ENCODE measurements at places on chromosomes 1 and 21. TPM values are rescaled to one million over a fixed set of nuclear protein-coding genes. Genes with fewer than 3 reads are reported as not detected.
A peak's percentile ranks its signal among the peaks of the same experiment; 100 is the strongest.

The SPATA17 gene
- total RNA-seq: 8.9 TPM

GRCh38 chr1:188062456-188062855 is 1233.7 kb downstream of the PLA2G4A start:
- DNase-seq: no peak

GRCh38 chr21:8992731-8993174 is 1528.6 kb upstream of the TPTE start:
- no peak for DNase-seq

DNA sequence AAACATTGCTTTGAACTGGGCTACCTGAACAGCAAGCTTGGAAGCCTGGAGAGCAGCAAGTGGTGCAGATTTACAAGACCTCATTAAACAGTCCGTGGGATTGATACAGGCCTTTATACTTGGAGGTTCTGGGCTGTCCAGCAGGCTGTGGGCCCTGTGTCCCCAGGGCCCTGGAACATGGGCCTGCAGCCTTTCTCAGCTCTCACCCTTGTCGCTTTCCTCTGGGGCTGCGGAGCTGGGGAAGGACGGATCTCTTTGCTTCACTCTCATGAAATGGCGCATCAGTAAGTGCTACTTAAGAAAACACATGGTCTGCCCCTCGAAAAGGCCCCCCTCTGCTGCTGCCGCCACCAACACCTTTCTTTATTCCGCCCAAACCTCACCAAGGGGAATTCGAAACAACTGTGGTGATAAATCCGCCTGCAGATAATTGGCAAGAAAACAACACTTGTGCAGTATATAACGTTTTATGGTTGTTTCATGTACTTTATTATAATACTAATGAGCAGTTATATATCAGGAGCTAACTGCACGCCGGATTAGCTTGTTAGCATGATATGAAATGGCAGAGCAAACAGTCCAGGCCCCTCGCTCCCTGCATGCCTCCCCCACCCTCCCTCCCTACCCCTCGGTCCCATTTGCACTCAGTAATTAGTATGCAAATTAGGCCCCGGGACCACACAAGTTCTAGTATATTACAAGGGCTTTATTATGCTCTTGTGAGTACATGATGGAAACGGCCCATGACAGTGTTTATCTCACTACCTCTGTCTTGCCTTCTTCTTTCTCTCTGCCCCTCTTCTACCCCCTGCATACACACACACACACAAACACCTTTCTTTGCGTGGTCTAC is 131.5 kb downstream of the RNF220 start:
- DNase-seq: no peak

The NBPF6 gene
- 0.94 TPM for total RNA-seq

- no peak for DNase-seq
Measured at GRCh38 chr1:33221385-33221758, 34.9 kb upstream of the ZNF362 start.

DNA sequence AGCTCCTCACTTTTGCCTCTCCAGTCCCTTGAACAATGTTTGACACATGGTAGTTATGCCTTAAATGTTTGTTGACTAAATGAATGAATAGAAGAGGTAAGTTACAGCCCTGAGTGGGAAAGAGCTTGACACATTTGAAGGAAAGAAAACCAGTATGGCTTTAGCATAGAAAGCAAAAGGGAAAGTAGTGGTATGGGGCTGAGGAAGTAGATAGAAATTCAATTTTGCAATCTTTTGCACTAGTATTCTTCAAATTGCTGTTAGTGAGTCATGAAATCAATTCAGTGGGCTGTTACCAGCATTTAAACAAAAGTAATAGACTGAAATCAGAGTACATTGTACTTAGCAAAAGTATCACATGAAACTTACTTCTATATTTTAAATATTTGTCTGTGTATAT is 21.1 kb downstream of the PLA2G4A start:
- no peak for DNase-seq

The VHLL gene
- total RNA-seq: not detected

- peak; percentile 55 for DNase-seq
Measured at GRCh38 chr1:228015276-228016180, 8.7 kb downstream of the WNT3A start.

GRCh38 chr1:60228041-60228491 is 154.5 kb upstream of the C1orf87 start:
- peak; percentile 38 for DNase-seq

The PADI1 gene
- total RNA-seq: 28.3 TPM

DNA sequence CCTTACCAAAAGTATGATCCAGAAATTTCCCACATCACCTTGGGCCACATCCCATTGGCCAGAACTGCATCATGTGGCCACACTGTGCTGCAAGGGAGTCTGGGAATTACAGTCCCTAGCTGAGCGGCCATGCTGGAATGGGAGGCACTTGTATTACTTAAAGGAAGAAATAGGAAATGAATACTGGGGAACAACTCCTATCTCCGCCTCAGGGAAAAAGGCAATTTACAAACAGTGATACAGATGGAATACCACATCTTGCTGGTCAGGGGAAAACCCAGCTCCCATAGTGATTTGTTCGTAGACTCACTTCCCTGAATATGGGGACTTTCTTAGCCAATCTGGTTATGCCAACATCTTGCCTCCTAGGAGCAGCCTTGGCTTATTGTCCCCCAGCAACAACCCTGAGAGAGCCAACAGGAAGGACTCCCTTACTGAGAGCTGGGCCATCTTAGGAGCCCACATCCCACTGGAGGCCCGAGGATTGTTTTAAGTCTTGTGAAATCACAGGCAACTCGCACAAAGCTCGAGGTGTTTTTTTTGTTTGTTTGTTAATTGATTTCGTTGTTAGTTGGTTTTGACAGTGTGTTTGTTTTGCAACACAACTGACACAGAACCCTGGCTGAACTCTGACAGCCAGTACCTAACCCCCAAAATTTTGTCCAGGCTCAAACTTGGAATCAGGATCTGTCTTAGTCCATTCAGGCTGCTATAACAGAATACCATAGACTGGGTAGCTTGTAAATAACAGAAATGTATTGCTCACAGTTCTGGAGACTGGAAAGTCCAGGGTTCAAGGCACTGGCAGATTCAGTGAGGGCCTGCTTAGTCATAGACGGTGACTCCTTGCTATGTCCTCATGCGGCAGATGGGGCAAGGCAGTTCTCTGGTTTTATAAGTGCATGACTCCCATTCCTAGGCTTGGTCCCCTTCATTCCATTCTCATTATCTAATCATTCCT is 14.9 kb downstream of the CDA start:
- DNase-seq: peak; percentile 87

DNA sequence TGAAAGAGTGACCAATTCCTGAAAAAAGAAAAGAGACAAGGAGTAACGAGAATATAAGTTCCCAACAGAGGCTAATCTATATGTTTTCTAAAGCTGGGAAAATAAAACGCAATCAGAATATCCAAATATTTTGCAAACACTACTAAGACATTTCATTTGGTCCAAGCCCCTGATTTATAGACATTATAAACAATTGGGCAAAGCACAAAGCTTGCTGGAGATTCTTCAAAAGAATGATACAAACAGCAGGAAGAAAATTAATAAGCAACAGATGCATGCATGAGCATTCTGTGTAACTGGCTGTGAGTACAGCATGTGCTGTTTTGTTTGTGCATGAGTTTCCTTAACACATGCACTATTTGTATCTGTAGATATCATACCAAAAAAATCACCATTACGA is 552.9 kb downstream of the LTN1 start:
- DNase-seq: no peak

The SPTA1 gene
- not detected for total RNA-seq

The KCNK2 gene
- total RNA-seq: 0.90 TPM

The NLRP3 gene
- total RNA-seq: not detected

DNA sequence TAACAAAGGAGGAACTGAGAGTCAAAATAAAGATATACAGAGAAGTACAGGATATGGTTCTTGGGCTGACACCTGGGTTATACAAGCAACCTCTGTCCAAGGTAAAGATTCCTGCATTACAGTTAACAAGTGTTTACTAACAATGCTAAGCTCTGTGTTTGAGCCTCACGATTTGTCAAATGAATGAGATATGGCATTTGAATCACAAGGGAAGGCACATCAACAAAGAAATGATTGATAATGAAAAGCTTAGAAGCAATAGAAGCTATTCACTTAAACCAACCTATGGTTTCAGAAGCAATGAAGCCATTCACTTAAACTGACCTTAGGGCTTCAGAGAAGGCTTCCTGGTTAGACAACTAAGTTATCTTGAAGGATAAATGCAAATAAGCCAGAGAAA is 199.5 kb downstream of the AGBL4 start:
- DNase-seq: no peak

The PRAMEF9 gene
- not detected for total RNA-seq

DNA sequence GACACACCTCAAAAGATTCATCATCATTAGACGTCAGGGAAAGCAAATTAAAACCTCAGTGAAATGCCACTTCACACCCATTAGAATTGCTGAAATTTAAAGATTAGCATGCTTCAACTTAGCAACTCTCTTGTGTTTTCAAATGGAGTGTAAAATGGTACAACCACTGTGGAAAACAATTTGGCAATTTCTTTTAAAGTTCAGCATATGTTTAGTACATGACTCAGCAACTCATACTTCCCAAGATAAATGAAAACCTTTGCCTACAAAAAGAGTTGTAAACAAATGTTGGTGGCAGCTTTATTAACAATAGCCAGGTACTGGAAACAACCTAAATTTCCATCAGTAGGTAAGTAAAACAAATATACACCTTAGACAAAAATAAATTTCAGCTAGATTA is 42.7 kb downstream of the ST3GAL3 start:
- DNase-seq: no peak

DNA sequence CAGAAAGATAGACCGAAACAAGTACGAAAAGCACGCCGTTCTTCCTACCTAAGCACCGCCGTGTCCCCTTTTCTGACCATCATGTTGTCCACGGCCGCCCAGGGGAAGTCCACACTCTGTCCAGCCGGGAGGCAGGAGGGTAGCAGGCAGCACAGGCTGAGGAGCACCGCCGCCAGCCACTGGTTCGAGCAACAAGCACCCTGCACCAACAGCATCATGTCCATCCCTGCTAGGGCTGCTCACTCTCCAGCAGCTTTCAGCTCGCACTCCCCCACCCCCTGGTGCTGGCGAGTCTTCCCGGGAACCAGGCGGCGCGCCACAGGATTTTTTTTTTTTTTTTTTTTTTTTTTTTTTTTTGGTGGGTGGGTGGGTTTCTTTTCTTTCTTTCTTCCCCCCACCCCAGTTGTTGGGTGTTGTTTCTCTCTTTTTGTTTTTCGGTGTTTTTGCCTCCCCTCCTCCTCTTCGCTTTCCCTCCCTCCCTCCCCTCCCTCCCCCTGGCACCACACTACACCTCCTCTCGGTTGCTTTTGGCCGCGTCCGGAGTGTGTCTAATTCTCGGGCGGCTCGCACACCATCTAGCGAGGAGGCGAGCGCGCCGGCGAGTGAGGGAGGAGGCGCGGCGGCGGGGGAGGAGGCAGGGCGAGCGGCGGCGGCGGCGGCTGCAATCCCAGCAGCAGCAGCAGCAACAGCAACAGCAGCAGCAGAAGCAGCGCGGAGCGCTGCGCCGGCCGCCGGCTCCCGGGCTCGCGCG is at the start of gene NEGR1:
TSS of gene NEGR1 (minus strand) at position 269 of the 751 bp plus-strand sequence.
- peak; percentile 74 for DNase-seq

GRCh38 chr1:150535511-150536287 is 13.5 kb upstream of the ADAMTSL4 start:
- DNase-seq: peak; percentile 58

- peak; percentile 90 for DNase-seq
Measured at GRCh38 chr1:39981945-39982344, 27.0 kb downstream of the MFSD2A start.

DNA sequence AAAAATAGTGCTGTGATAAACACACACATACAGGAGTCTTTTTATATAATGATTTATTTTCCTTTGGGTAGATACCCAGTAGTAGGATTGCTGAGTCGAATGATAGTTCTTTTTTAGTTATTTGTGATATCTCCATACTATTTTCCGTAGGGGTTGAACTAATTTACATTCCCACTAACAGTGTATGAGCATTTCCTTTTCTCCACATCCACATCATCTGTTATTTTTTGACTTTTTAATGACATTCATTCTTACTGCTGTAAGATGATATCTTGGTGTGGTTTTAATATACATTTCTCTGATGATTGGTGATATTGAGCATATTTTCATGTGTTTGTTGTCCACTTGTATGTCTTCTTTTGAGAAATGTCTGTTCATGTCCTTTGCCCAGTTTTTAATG is 78.3 kb downstream of the NIBAN1 start:
- DNase-seq: no peak

DNA sequence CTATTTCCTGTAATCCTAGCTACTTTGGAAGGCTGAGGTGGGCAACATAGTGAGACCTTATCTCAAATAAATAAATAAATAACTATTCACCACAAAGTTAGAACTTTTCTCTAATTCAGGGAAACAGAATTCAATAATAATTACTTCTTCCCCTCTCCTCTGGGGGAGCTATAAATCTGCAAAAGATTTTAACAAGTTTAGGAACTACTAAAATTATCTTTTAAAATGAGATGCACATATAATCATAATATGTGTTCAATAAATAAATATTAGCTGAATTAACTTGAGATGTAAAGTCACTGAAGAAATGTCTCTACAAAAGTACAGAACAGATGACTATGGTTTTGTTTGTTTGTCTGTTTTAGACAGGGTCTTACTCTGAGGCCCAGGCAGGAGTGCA is 14.1 kb downstream of the WDR47 start:
- no peak for DNase-seq

GRCh38 chr1:16082283-16083038 is 9.0 kb upstream of the FAM131C start:
- peak; percentile 67 for DNase-seq

DNA sequence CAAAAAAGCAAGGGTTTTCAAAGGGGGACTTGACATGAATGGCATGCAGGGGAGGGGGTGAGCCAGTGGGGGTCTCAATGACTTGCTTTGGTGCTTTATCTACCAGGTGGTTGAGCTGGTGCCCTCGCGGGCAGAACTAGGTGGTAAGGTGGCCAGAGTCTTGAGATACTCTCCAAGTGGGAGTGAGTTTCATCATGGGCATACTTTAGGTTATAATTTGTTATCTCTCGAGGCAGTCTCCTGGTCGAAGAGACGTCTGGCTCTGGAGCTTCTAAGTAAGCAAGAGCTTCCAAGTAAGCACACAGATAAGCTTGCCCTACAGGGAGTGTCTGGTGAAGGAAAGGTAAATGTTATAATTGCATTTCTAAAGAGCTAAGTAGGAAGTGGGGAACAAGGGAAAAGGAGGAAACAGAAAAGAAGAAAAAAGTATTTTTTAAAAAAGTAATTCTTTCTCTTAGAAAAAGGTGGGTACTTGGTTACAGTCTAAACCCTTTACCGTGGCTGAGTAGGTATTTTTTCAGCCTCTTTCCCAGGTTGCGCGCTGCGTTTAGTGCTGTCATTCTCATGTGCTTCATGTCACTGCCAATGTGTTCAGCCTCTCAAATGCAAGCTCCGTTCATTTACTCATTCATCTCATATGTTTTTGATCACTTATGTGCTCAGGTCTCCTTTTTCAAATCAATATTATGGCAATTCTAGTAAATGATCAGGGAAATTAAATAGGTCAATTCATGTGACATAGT is 31.6 kb upstream of the DNAJC6 start:
- DNase-seq: no peak

The CNR2 gene
- total RNA-seq: not detected

The ESPN gene
- 18.6 TPM for total RNA-seq

DNA sequence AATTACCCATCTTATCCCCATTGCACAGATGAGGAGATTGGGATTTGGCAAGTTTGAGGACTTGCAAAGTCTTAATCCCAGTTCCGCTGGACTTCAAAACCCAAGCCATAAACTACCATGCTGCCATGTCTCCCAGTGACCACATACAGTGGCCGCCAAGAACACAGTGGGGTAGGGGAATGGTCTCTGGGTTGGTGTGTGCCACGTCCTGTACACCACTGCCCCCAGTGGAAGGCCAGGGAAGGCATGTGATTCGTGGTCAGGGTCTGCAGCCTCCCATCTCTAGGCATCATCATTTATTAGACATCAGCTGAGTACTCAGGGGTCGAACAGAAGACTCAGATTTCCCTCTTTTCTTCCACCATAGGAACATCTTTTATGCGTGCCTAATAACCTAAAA is 76.0 kb downstream of the MAN1C1 start:
- no peak for DNase-seq

The FAM78B gene
- not detected for total RNA-seq
